SIG-M5 (cell line): ENCODE measurements at places on chromosomes 1 and 21.

DNA sequence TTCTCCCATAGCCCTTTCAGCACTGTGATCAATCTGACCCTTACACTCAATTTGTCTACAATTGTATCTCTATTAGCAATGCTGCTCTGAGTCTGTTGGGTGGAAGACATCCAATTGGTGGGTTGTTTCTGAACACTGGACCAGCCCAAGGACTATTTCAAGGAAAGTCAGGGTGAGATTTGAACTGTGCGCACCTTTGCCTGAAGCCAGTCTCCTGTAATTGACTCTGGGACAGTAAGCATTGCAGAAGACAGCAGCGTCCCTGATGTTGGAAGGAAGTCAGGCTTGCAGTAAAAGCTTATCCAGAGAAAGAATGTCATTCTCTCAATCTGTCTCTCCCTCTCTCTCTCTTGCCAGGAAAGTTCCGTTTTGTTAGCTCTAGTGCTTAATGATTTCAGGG is 233.9 kb downstream of the KIF26B start:
- no peak for DNase-seq

DNA sequence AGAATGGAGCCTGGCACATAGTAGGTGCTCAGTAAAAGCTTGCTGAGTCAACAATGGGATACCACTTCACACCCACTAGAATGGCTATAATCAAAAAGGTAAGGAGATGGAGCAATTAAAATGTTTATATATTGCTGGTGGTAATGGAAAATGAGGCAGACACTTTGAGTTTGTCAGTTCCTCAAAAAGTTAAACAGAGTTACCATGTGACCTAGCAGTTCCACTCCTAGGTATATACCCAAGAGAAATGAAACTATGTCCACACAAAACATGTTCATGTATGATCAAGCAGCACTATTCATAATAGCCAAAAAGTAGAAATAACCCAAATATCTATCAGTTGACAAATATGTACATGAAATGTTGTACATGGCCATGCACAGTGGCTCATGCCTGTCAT is 74.8 kb upstream of the ECE1 start:
- no peak for DNase-seq

- no peak for DNase-seq
Observed at GRCh38 chr1:40155910-40156309, 5.3 kb upstream of the RLF start.

GRCh38 chr1:227944931-227945890 is 2.5 kb downstream of the WNT9A start:
- no peak for DNase-seq

GRCh38 chr21:27673581-27673980 is 706.7 kb upstream of the ADAMTS5 start:
- no peak for DNase-seq

DNA sequence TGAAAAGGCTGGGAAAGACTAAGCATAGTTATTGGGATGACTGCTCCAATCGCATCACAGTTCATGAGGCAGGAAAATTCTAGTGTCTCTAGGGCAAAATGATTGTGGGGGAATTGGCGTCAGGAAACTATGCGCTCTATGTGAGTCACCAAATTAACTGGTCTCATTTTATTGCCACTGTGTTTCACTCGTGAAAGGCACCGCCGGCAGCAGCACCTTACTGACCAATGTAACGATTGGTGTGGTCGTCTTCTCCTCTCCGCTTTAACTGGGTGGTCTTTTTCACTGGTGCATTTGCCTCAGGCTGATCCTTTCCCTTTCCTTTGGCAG is 83.5 kb downstream of the SPAG17 start:
- no peak for DNase-seq

- no peak for DNase-seq
Observed at GRCh38 chr1:151581451-151581850, 30.4 kb upstream of the SNX27 start.

DNA sequence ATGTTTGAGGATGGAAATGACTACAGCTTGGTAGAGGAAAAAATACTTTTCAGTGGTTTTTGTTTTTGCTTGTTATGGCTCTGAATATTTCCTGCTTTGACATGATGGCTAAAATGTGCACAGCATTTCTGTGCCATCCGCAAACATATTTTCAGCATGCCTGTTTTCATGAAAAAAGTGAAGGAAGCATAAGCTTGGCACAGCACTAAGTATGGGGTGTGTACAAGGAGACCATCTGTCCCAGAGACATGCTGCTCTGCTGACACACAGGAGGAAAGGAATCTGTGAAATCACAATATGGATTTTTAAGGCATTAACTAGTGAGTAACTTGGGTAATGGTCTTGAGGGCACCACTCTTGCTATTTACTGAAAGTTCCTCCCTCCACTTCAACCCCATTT is 595.5 kb downstream of the RWDD3 start:
- no peak for DNase-seq

DNA sequence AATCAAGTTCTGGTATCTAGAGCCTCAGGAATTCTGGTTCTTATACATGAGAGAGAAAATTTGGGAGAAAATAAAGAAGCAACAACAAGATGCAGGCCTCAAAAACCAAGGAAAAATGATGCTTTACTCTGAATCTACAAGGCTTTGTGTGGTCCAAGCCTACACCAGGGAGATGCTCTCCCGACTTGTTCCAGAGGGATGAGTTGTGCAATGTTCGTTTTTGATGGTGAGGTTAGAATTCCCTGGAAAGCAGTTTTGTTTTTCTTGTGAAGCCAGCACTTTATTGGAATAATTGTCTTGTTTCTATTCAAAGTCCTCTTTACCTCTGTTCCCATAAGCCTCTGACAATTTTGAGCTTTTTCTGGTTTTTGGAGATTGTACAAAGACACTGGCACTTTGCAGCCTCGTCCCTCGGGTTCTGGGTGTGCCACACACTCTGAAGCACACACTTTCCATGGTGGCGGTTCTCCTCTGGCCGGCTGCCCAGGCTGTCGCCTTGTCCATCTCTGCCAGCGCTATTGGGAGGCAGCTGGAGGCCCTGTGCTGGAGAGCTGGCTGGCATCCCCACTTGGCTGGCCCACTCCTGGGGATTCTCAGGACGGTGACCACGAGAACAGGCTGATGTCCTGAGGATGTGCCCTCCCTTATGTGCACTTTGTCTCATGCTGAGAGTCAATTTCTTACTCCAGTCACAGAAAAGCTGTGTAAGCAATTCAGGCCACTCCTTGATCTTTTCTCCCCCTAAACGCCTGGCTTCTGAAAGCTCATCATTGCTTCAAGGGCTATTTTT is 70.2 kb downstream of the EDEM3 start:
- DNase-seq: no peak

GRCh38 chr1:229620876-229621275 is 5.0 kb downstream of the TAF5L start:
- DNase-seq: no peak

GRCh38 chr1:81174811-81175476 is 625.8 kb upstream of the ADGRL2 start:
- no peak for DNase-seq

DNA sequence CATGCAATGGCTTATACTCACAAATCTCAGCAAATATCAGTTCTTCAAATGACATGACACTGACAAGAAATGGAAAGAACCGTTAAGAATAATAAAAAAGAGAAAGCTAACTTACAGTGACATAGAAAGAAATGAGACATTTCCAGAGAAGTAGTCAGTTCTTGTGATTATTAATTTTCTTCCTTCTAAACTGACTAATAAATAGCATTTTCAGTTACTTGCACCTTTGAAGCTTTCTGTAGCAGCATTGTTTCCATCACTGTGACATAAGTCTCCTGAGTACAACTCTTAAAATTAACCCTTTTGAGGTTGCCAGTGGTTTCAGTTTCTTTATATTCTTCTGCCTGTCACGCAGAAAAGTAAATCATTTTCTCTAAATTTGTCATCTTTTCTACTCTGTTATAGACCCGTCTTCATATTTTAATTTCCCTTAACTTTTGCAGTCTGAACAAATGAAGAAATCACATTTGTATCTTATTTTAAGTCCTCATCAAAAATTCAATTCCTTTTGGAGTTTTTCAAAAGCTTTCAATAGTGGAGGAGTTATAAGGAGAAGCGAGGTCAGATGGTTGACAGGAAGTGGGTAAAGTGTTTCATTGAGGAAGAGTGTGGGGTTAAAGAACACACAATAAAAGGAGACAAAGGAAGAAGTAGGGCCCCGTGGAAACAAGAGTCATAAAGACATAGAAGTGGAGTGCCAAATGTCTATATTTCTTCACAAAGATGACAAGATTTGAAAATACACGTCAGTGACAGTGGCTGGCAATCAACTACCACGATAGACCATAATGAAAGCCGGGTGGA is 57.9 kb upstream of the S1PR1 start:
- DNase-seq: no peak

DNA sequence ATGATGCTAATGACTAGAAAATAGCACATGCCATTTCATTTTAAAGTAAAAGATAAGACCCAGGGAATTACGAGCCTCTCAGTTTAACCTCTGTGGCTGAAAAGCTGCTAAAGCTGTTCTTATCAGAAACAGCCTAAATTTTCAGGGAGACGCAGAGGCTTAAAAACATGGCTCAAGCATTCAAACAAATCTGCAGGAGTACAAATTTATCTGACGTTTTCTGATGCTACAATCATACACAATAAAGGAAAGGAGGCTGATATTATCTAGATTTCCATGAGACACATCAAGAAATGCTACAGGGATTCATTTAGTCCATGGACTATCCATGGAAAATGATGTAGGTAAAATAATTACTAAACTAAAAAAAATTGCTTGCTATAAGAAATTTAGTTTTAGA is 65.3 kb upstream of the SCYL3 start:
- DNase-seq: no peak

- DNase-seq: no peak
Observed at GRCh38 chr1:30845237-30845903, 63.2 kb downstream of the SDC3 start.

DNA sequence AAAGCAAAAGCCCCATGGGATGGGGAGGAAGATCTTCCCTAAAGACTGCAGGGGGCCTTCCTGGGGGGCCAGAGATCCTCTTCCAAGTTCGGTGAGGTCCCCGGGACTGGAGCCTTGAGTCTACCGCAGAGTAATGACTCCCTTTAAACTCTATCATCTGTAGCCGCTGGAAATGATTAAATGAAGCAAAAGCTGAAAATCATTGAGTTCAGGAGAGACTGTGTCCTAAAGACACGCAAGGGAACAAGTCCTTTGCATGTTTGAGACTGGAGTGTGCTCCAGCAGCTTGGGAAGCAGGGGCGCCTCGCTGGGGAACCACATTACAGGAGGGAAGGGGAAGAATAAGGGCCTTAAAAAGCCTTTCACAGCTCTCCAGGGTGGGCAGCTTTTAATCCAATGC is 70.2 kb downstream of the WDR4 start:
- DNase-seq: no peak
